IgD-negative memory B cell (primary cell): ENCODE measurements at places on chromosomes 3 and 15. TPM values are rescaled to one million over a fixed set of nuclear protein-coding genes. Genes with fewer than 3 reads are reported as not detected.

NSMCE3 gene
- 32.9 TPM for polyA plus RNA-seq

CHDH gene
- 0.45 TPM for polyA plus RNA-seq

CPLX3 gene
- polyA plus RNA-seq, result not detected

SEMA3F gene
- not detected for polyA plus RNA-seq

ENTPD3 gene
- polyA plus RNA-seq, result 0.21 TPM

SLC6A11 gene
- not detected for polyA plus RNA-seq

RLBP1 gene
- polyA plus RNA-seq, result not detected

PLA2G4E gene
- polyA plus RNA-seq, result not detected

MKRN2OS gene
- polyA plus RNA-seq, result not detected

GRAMD1C gene
- polyA plus RNA-seq, result 11.8 TPM

GABRR3 gene
- not detected for polyA plus RNA-seq

CNTN4 gene
- polyA plus RNA-seq, result not detected

EPHB3 gene
- polyA plus RNA-seq, result not detected

WDR5B gene
- polyA plus RNA-seq, result 0.68 TPM

ATP13A4 gene
- polyA plus RNA-seq, result 0.85 TPM

IL5RA gene
- polyA plus RNA-seq, result 2.8 TPM

AGBL1 gene
- polyA plus RNA-seq, result not detected

UBE2Q2 gene
- 21.4 TPM for polyA plus RNA-seq

PLS1 gene
- polyA plus RNA-seq, result not detected

SLC9C1 gene
- not detected for polyA plus RNA-seq

MAP6D1 gene
- polyA plus RNA-seq, result not detected

SKOR1 gene
- not detected for polyA plus RNA-seq

ISL2 gene
- polyA plus RNA-seq, result 0.89 TPM

GOLGA6L10 gene
- 0.19 TPM for polyA plus RNA-seq

TRPM1 gene
- polyA plus RNA-seq, result not detected

DUOXA2 gene
- polyA plus RNA-seq, result not detected

CCDC54 gene
- polyA plus RNA-seq, result not detected

SPATA12 gene
- polyA plus RNA-seq, result not detected

SI gene
- not detected for polyA plus RNA-seq

SEMA7A gene
- polyA plus RNA-seq, result 5.0 TPM

IGSF10 gene
- not detected for polyA plus RNA-seq
